ENCODE measurements at places on chromosomes 5 and 9. TPM values are rescaled to one million over a fixed set of nuclear protein-coding genes. Genes with fewer than 3 reads are reported as not detected.

DNA sequence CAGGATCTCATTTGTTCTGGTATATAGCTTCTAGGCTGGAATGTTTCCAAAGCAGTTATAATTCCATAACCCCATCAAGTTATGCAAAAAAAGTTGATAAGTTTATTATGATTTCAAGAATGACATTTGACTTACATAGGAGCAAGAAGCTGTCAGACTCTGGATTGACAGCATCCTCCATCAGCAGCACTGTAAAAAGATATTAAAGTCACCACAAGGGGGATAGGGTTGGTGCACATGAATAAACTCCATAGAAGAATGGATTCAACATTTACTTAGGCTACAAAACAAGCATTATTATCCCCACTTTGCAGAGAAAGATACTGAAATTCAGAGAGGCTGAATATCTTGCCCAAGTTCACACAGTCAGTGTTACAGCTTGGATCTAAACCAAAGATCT lies 208.9 kb upstream of the SLC30A5 start:
- H3K27ac ChIP-seq = no peak overlapping the region
- no peaks in the 10 kb centered on the region for H3K27me3 ChIP-seq
- H3K36me3 ChIP-seq = no peaks in the 10 kb centered on the region

DNA sequence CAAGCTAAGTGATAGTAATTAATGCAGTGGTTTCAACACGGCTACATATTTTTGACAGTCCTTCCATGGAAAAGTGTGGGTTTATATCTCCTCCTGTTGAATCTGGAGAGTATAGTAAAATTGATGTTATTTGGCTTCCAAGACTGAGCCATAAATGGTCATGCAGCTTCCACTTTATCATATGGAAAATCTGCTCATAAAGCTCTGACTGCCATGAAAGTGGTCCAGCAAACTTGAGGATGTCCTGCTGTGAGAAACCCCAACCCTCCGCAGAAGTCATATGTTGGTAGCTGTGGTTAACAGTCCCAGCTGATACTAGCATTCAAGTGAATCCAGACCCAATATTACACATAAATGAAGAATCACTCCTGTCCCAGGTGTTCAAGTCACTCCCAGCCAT lies 378.3 kb downstream of the KCTD16 start:
- no peak overlapping the region for H3K27ac ChIP-seq
- no peaks in the 10 kb centered on the region for H3K27me3 ChIP-seq
- no peak overlapping the region for H3K4me3 ChIP-seq
- no peak for DNase-seq

PSMD5 gene
- 24.9 TPM for polyA plus RNA-seq

PCDHB11 gene
- polyA plus RNA-seq = 1.9 TPM

GRCh38 chr9:37184905-37185867 lies 64.8 kb downstream of the ZCCHC7 start:
- no peak overlapping the region for H3K4me3 ChIP-seq
- H3K27me3 ChIP-seq = no peaks in the 10 kb centered on the region
- no peak for DNase-seq
- peaks cover 4% of the 10 kb centered on the region for H3K36me3 ChIP-seq
- no peak overlapping the region for H3K27ac ChIP-seq
- H3K4me1 ChIP-seq = no peaks in the 10 kb centered on the region

- peak; percentile 31 for DNase-seq
- peaks cover 11% of the 10 kb centered on the region for H3K27me3 ChIP-seq
- H3K4me1 ChIP-seq = peaks cover 10% of the 10 kb centered on the region
Measured at GRCh38 chr5:81393783-81394718, at the start of gene ACOT12. ACOT12 (minus strand) TSS chr5:81394134; CDS start chr5:81394114, 20 bp downstream.

- DNase-seq = peak; percentile 20
- H3K4me3 ChIP-seq = no peak overlapping the region
- H3K27me3 ChIP-seq = no peaks in the 10 kb centered on the region
Measured at GRCh38 chr9:71519098-71519696, 249.1 kb downstream of the CEMIP2 start.

DNA sequence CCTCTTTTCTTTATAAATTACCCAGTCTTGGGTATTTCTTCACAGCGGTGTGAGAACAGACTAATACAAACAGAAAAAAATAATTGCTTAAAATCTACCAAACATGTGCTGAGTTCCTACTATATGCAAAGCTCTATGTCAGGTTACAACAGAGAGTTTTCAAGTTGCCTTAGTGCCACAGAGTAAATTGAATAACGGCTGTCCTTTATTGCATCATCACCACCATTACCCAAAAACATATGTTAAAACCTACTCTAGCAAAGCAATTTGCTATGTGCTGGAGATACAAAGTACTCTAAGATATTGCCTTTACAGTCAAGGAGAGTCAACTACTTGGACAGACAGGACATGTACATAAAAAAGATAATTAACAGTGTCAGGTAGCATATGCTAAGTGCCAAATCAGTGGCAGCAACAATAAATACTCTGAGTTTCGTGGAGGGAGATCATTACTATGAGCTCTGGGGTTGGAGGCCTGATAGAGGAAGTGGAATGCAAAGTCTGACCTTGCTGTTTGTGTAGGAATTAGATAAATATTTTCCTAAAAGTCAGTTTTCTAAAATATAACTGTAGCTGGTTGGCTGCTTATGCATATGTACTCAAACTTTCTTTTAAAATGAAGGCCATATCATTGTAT lies 1058.7 kb upstream of the WWC1 start:
- no peaks in the 10 kb centered on the region for H3K4me1 ChIP-seq
- no peak overlapping the region for H3K27ac ChIP-seq
- no peak for DNase-seq

DNA sequence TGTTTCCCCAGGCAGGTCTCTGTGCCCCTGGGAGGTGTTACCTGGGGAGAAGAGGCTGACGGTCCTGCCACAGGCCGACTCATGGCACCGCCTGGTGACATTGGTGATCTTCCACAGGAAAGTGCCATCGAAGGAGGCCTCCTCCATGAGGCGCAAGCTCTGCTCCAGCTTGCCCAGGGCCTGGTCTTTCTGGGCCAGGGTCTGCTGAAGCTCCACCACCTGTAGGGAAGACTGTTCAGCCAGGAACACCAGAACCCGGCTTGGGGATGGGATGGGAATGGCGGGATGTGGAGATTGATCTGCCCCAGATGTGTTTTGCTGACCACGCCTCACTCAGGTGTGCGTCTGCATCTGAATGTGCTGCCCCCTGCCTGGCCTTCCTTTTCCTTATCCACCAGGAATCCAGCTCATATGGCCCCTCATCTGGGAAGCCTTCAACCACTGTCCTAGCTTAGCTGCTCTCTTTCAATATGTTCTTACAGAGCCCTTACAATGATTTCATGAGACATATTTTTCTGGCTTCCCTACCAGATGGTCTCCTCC lies 15.2 kb downstream of the TRAF1 start:
- H3K27me3 ChIP-seq = no peaks in the 10 kb centered on the region
- no peak overlapping the region for H3K4me3 ChIP-seq
- no peaks in the 10 kb centered on the region for H3K4me1 ChIP-seq
- peaks cover 4% of the 10 kb centered on the region for H3K36me3 ChIP-seq
- DNase-seq = no peak

DNA sequence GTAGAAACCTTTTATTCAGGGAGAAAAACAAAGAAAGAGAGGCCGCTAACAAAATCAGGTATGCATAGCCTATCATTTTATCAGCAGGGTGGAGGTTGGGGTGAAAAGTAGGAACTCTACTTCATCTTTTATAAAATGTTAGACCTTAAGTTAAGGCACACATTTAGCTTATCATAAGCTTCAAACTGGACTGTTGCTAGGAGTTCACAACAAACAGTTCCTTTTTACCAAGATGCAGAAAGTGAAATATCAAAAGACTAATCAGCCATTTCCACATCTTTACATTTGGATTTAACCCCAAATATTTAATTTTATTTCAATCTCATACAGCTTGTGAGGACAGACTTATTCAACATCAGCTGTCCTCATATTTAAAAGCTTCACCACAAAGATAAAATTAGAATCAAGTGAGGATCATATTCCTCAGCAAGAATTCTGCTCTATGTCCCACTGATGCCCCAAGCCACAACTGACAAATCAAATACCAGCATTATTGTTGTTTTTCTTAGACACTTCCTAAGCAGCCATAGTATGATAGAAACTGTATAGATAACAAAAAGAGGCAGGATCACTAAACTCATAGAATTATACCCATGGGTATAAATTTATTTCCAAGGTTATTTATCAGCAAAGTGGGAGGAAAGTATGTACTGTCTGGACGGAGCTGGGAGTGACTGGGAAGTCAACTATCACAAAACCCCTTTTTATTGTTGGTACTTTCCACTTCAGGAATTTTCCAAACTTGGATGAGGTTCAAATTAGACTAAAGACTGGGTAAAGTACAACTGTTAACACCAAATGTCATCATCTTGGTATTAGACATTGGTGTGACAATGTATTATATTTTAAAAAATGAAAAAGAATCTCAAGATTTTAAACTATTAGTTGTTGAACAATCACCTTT lies 29.9 kb upstream of the MYOT start:
- no peaks in the 10 kb centered on the region for H3K27me3 ChIP-seq
- peak overlapping the region; percentile 83 for H3K27ac ChIP-seq
- peak; percentile 50 for DNase-seq
- peaks cover 11% of the 10 kb centered on the region for H3K4me1 ChIP-seq

GRCh38 chr5:133696782-133697507 lies 84.6 kb upstream of the FSTL4 start:
- H3K27ac ChIP-seq = no peak overlapping the region
- no peak overlapping the region for H3K4me3 ChIP-seq
- DNase-seq = no peak
- H3K36me3 ChIP-seq = no peaks in the 10 kb centered on the region
- H3K27me3 ChIP-seq = peaks cover 2% of the 10 kb centered on the region
- no peaks in the 10 kb centered on the region for H3K4me1 ChIP-seq

KIF12 gene
- polyA plus RNA-seq = 0.40 TPM

GRCh38 chr9:32423371-32423770 lies 38.9 kb downstream of the ACO1 start:
- no peaks in the 10 kb centered on the region for H3K27me3 ChIP-seq
- H3K4me3 ChIP-seq = no peak overlapping the region
- H3K27ac ChIP-seq = no peak overlapping the region

DNA sequence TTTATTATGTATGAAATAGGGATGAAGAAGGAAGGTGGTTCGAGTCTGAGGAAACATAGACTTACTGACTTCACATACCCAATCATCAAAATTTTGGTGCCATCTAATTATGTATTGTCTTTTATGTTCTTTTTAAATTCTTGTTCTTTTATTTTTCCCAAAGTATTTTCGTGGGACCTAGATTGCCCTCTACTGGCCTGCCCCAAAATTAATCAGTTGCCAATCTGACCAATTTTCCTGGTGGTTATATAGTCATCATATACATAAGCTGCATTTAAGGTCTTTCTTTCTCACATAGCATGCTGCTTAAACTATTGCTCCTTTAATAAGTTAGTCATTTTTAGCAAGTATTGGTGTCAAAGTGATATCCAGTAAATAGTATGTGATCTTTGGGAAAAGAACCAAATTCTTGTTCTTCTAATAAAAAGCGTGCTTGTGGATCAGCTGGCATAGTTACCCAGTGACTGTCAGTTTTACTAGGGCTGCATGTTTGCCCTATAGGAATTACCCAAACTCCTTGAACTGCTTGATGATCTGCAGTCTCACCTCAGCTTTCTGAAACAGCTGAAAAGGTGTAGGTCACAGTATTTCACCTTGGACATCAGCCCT lies 223.5 kb downstream of the SH3GL2 start:
- H3K36me3 ChIP-seq = no peaks in the 10 kb centered on the region
- no peak overlapping the region for H3K27ac ChIP-seq
- H3K4me1 ChIP-seq = no peaks in the 10 kb centered on the region
- H3K4me3 ChIP-seq = no peak overlapping the region
- DNase-seq = peak; percentile 18

DNA sequence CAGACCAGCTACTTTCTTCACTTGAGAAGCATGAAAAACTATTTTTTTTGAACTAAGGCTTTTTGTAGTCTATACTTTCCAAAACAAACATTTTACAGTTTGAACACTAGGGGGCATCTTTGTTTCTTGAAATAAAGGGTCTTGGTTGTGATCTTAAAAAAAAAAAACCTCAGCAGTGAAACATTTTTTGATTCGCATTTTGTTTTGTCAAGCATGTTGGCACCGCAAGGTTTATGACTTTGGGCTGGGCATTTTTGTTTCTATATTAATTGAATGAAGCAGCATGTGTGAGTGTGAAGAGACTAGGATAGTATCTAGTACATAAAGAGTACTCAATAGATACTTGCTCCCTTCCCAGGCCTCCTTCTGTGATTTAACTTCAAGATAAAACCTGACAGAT lies 31.6 kb upstream of the ACOT12 start:
- H3K4me1 ChIP-seq = peaks cover 4% of the 10 kb centered on the region
- H3K27me3 ChIP-seq = no peaks in the 10 kb centered on the region
- no peak overlapping the region for H3K4me3 ChIP-seq
- no peak overlapping the region for H3K27ac ChIP-seq
- H3K36me3 ChIP-seq = peaks cover 5% of the 10 kb centered on the region
- DNase-seq = peak; percentile 79

PAEP gene
- 1.4 TPM for polyA plus RNA-seq

DNA sequence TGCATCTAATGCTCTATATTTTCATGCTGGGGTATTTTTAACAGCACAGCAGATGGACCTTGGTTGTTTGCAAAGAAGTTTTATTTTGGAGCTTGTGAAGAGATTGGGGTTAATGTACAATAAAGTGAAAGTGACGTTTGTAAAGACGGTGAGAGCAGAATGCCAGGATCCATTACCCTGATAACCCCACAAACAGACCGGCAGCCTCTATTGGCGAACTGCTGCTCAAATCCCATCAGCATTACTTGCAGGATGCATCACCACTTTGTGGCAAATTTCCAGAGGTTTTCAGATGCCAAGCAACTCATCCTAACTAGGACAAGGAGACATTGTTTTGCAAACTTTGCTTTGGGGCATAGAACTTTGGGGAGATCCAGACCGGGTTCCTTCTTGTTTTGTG lies 383.3 kb upstream of the ZNF462 start:
- H3K27me3 ChIP-seq = no peaks in the 10 kb centered on the region
- no peak overlapping the region for H3K4me3 ChIP-seq
- DNase-seq = peak; percentile 25
- H3K4me1 ChIP-seq = peaks cover 17% of the 10 kb centered on the region

DPM2 gene
- polyA plus RNA-seq = 22.3 TPM

DNA sequence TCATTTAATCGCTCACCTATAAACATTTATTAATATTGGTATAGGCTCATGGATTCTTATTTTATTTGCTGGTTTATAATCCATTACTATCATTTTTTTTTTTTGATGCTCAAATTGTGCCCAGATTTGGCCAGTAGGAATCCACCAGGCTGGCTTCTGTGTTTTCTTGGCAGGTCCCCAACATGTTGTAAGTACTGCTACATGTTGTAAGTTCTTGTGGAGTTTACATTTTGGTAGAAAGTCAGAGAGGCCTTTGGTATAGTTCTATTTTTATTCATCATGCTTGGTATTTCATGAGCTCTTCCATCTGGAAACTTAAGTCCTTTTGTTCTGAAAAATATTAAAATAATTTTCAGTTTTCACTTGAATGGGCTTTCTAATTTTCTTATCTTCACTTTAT lies 47.1 kb downstream of the MAT2B start:
- H3K4me3 ChIP-seq = no peak overlapping the region
- no peaks in the 10 kb centered on the region for H3K4me1 ChIP-seq
- DNase-seq = no peak
- no peaks in the 10 kb centered on the region for H3K36me3 ChIP-seq
- no peaks in the 10 kb centered on the region for H3K27me3 ChIP-seq
